ENCODE measurements at places on chromosomes 7 and 10.

DNA sequence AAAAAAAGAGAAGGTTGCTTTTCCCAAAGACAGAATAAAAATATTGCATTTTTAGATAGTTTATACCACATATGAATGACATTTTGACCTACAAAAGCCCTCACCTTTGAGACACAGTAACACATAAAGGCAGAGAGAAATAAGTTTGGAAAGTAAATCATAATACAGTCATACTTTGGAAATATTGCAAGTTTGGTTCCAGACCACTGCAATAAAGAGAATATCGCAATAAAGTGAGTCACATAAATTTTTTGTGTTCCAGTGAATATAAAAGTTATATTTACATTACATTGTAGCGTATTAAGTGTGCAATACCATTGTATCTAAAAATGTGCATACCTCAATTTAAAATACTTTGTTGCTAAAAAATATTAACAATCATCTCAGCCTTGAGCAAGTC, 40.3 kb downstream of the CCDC71L start:
- DNase-seq: no peak

GRCh38 chr7:142300689-142301088, 42.8 kb upstream of the PRSS58 start:
- DNase-seq: peak; percentile 39

DNA sequence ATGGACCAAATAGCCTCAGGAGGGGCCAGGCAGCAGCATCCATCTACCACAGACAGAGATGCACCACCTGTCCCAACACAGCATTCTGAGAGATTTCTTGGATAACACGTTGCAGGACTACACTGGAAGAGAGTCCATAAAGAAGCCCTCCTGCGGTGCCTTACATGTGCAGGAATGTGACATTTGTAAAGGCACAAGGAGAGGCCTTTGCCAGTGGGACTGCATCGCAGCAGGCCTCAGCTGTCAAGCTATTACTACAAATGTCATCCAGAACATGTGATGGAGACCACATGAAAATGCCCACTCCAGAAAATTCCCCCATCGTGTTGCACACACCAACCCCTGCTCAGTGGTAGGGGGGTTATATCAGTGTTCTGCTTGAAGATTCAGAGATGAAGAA, 77.4 kb downstream of the ATXN7L1 start:
- no peak for DNase-seq

- DNase-seq: peak; percentile 26
These were observed 41.2 kb upstream of the VCL start for GRCh38 chr10:73956476-73957359.

Measured in activated CD4-positive, alpha-beta T cell treated with anti-CD3 and anti-CD28 coated beads, Interleukin-2, amount 50 U/mL, for 48 hours (primary cell).